Breast epithelium (tissue), 4 donors: ENCODE measurements at places on chromosomes 13 and 19.

DNA sequence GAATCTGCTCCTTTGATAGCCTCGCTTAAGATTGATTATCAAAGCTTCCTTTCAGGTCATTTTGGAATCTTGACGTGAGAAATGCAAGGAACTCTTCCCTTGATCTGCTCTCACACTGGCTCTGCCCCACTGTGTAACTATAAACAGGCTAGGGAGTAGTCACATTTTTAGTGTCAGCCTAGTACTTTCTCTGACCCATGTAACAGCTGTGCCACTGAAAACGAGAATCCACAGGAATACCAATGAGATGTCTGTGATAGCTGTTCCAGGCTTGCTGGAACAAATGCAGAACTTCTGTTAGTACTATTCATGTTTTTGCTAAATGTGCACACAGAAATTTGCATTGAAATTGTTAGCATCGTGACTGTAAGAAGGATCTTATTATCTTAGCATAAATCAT, 221.3 kb downstream of the MYO16 start:
- no peaks in the 10 kb centered on the region for H3K4me1 ChIP-seq
- H3K4me3 ChIP-seq = no peak overlapping the region
- H3K27me3 ChIP-seq = no peaks in the 10 kb centered on the region
- no peak for DNase-seq

- no peak overlapping the region for H3K27ac ChIP-seq
- no peaks in the 10 kb centered on the region for H3K4me1 ChIP-seq
- no peak overlapping the region for H3K4me3 ChIP-seq
- DNase-seq = no peak
- no peaks in the 10 kb centered on the region for H3K36me3 ChIP-seq
- H3K27me3 ChIP-seq = no peaks in the 10 kb centered on the region
These were observed 89.3 kb downstream of the LIG4 start for GRCh38 chr13:108126056-108126455.

DNA sequence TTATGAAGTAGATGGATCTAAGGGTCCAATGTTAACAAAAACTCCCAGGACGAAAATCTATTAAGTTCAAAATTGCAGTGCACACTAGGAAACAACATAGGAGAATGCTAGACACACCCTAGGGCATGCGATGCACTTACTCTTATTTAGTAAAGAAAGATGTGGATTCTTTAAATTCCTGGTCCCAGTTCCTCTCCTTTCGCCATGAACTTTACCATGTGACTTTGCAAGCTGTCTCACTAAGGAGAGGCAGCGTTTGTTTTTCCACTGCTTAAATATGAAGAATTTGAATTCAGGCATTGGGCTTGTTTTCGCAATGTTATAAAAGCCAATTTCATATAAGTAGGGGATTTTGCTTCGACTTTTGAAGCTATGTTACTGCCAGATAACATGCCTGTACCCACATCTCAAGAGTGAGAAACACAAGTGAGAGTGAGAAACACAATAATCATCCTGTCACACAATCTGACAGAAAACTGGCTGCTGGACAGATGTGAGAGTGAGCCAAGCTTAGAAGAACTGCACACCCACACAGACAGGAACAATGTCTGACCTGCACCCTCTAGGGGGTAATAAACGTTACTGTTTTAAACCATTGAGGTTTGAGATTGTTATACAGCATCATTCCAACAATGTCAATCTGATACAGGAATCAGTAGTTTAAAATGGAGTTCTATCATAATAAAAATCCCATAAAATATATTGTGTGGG, 1308.4 kb downstream of the SLITRK5 start:
- no peaks in the 10 kb centered on the region for H3K4me1 ChIP-seq
- no peaks in the 10 kb centered on the region for H3K27me3 ChIP-seq
- no peak for DNase-seq
- H3K36me3 ChIP-seq = no peaks in the 10 kb centered on the region
- H3K4me3 ChIP-seq = no peak overlapping the region

- H3K27ac ChIP-seq = no peak overlapping the region
- no peaks in the 10 kb centered on the region for H3K27me3 ChIP-seq
- H3K4me1 ChIP-seq = no peaks in the 10 kb centered on the region
- no peaks in the 10 kb centered on the region for H3K36me3 ChIP-seq
These were observed 1366.2 kb upstream of the PCDH20 start for GRCh38 chr13:62781866-62782265.

DNA sequence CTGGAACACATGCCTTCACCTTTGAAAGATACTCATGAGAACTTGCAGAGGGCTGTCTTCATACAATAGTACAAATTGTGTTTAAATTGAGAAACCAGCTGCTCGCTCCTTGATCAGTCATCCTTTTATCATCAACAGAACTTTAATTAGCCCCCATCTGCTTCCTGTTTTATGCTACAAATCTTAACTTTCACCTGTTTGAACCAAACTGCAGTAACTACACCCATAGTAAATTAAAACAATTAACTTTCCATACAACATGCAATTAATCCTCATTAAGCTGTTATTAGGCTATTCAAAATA, 85.2 kb downstream of the FOXO1 start:
- H3K27ac ChIP-seq = no peak overlapping the region
- no peaks in the 10 kb centered on the region for H3K27me3 ChIP-seq
- peaks cover 7% of the 10 kb centered on the region for H3K4me1 ChIP-seq
- no peak for DNase-seq

DNA sequence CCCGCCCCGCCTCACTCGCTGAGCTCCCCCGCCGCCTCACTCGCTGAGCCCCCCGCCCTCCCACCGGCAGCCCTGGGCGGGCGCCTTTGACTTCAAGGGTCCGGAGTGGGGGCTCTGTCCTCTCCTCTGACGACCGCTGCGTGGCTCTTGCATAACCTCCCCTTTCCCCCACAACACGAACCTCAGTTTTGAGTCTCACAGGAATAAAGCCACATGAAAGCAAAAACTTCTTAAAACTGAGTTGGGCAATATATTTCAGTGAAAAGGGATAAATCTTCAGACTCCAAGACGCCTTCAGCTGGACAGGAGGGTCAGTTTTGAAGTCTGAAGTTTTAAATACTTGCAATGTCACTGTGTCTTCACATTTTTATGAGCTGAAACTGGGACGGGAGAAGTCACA, 70.6 kb upstream of the C13orf46 start:
- H3K4me3 ChIP-seq = no peak overlapping the region
- DNase-seq = no peak
- H3K4me1 ChIP-seq = no peaks in the 10 kb centered on the region
- peak overlapping the region; percentile 52 for H3K27ac ChIP-seq
- no peaks in the 10 kb centered on the region for H3K27me3 ChIP-seq

- H3K4me3 ChIP-seq = no peak overlapping the region
- H3K4me1 ChIP-seq = peaks cover 20% of the 10 kb centered on the region
- H3K27ac ChIP-seq = peak overlapping the region; percentile 62
- peaks cover 3% of the 10 kb centered on the region for H3K27me3 ChIP-seq
These were observed 10.7 kb downstream of the ANO8 start for GRCh38 chr19:17323964-17324332.

DNA sequence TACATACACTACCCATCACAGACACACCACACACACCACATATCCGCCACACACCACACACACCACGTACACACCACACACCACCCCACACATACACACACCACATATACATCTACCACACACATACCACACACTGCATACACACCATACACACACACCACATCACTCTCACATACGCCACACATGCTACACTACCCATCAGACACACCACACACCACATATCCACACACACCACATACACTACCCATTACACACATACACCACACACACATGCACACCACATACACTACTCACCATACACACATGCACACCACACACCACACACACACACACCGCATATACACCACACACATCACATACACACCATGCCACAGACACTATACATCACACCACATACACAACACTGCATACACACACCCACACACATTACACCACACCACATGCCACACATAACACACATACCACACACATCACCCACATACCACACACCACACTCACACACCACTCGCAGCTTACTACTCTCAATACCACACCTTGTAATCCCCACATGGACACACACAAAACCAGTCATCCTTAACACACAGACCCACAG, 9.5 kb downstream of the ERFL start:
- peaks cover 5% of the 10 kb centered on the region for H3K4me1 ChIP-seq
- no peaks in the 10 kb centered on the region for H3K36me3 ChIP-seq
- H3K27ac ChIP-seq = no peak overlapping the region

DNA sequence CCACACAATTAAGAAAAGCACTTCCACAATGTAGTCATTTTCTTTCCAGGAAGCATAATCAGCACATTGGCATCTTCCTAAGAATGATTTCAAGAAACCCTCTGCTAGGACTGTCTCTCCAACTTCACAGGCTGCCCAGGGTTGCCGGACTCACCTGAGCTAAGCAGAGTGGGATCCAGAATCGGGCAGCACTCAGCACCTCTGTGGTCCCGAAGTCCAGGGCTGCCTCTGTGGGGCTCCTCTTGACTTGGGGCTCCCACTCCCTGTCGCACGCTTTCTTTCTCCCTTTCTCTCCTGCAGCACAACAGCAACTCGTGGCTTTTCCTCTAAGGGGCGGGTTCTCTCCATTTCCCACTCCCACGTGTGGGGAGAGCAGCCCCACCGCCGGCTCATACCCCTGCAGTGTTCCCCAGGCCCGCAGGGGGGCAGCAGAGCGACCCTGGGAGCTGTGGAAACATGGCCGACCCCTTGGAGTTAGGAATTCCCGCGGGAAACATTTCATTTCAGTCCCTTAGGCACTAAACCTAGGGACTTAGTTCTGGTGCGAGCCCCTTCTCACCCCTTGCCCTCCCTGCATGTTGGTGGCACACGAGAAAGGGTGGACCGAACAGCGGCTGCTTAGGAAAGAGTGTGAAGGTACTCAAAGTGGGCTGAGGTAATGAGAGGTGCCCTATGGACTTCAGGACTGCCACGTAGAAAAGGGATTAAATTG, at the start of gene TMEM272:
Gene TMEM272, minus strand, starts transcription at position 316 of the 712 bp plus-strand sequence. CDS start 6,647 bp downstream, outside the sequence.
- H3K27me3 ChIP-seq = no peaks in the 10 kb centered on the region
- no peaks in the 10 kb centered on the region for H3K36me3 ChIP-seq
- DNase-seq = no peak
- H3K4me1 ChIP-seq = no peaks in the 10 kb centered on the region
- H3K27ac ChIP-seq = no peak within 1 kb of the TSS

DNA sequence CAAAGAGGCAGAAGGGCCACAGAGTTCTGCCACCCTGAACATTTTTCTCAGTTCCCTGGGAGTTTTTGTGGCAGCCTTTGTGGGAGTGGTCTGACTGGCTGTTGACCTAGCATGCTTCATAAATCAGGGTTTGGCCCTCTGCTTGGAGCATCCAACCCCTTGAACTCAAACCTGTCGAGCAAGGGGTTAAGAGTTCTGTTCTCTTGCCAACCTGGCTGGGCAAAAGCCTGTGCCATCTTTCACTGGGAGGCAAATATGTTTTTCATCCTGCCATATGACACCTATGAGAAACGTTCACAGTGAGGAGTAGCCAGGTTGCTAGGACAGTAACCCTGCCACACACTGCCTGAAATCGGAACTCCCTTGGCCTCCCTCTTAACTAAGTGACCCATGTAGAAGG, 7.7 kb upstream of the TEX26 start:
- no peak overlapping the region for H3K4me3 ChIP-seq
- DNase-seq = no peak
- H3K36me3 ChIP-seq = no peaks in the 10 kb centered on the region
- H3K27ac ChIP-seq = no peak overlapping the region

- H3K4me1 ChIP-seq = no peaks in the 10 kb centered on the region
- no peak overlapping the region for H3K27ac ChIP-seq
- H3K27me3 ChIP-seq = no peaks in the 10 kb centered on the region
- no peak for DNase-seq
- H3K4me3 ChIP-seq = no peak overlapping the region
- no peaks in the 10 kb centered on the region for H3K36me3 ChIP-seq
These were observed 94.9 kb downstream of the ERCC5 start for GRCh38 chr13:102940770-102941169.
